Natural killer cell (primary cell): ENCODE measurements at places on chromosomes 1 and 21.
A peak's percentile ranks its signal among the peaks of the same experiment; 100 is the strongest.

DNA sequence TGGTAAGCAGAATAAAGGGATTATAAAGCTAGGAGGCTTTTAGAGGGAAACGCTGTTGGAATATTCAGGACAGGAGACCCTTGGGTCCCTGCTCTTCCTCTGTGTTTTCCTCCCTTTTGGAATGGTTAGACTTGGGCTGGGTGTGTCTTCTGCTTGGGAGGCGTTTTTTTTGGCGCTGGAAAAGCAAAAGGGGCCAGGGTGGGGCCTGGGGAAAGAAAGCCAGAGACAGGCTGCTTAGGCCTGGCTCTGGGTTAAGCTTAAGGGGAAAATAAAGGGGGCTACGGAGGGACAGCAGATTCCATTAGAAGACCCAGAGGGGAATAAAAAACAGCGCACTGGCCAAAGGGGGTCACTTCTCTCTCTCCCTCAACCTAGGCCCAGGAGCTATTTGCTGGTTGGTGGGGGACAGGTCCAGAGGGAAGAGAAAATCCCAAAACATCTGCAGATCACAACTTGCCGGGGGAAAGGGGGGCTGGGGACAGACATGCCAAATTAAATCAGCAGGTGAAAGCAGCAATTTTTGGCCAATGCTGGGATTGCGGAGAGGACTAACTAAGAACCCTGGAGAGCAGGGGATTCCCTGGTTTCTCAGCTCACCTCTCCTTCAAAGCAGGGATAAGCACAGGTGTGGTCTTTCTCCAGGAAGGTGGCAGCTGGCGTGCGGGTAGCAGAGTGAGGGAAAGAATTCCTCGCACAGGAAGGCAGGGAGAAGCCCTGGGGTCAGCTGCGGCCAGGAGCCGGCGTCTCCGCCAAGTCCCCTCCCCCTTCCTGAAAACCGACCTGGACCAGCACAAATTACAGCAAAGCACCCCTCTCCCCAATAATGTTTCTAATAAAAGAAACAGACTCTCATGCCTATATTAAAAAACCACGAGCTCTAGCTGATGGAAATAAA is 82.2 kb upstream of the AK4 start:
- no peak for DNase-seq

DNA sequence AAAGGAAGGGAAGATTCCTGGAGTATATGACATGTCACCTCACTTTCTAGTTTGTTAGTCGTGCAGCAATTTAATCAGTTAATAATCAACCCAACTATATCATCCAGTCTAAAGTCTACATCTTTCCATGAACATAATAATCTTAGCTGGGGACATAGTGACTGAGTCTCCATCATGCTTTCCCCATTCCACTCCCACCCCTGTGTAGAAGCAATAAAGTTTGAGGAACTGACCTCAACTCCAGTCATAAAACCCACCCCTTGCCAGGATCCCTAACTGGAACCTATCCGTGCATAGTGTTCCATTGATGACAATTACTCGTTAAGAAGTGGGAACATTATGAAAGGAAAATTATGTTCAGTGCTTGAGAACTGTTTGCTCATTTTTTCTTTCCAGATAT is 48.9 kb upstream of the MROH9 start:
- no peak for DNase-seq

DNA sequence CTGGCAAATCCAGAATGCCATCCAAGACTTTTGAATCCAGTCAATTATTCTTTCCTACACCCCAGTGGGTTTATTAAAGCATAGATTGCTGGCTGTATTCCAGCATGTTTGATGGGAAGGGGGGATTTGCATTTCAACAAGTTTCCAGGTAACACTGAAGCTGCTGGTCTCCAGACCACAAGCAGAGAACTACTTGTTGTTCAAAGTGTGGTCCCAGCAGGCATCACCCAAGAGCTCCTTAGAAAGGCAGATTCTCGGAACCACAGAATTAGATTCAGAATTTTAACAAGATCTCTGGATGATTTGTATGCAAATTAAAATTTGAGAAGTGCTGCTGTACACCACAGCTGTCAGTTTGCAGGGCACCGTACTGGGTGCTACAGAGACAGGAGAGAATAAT is 216.3 kb upstream of the FAM78B start:
- DNase-seq, result no peak

GRCh38 chr1:85274969-85275453 is 1.4 kb downstream of the BCL10 start:
- no peak for DNase-seq

DNA sequence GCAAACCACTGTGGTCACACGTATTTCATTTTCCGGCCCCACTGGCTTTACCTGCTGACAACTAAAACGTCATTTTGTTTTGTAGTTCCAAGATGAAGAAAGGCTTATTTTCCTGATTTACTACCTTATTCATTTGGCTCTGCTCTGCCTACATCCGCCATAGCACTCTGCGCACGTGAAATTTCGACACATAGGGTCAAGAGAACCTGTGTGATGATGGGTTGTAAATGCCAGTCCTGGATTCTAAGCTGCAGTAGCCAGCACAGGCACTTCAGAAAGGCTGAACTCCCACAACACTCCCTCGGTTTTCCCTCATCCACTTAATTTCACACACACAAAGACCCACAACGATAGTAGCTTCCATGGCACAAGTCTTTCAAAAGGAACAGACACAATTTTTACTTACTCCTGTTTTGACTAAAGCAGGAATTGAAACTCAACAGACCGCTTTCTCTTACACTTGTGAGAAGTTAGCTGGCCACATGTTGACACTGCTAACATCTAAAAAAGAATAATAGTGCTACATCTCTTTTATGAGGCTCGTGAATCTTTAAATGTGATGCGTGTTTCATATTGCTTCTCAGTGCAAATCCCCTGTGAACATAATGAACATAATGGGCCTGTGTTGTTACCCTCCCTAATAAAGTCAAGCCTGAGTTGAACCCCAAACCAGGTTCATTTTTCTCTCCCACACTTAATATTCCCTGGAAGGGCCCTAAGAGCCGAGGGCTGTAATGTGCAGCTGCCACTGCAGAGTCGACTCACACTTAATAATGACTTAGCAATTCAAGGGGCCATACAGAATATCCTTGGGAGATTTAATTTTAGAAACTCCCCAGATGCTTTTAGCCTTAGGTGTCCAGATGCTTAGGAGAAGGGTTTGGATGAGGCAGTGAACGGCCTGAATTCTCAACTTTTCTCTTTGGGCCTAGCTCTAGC is 1.5 kb upstream of the RUNX1 start:
- no peak for DNase-seq

GRCh38 chr1:157844089-157844830 is 2.7 kb upstream of the CD5L start:
- no peak for DNase-seq

DNA sequence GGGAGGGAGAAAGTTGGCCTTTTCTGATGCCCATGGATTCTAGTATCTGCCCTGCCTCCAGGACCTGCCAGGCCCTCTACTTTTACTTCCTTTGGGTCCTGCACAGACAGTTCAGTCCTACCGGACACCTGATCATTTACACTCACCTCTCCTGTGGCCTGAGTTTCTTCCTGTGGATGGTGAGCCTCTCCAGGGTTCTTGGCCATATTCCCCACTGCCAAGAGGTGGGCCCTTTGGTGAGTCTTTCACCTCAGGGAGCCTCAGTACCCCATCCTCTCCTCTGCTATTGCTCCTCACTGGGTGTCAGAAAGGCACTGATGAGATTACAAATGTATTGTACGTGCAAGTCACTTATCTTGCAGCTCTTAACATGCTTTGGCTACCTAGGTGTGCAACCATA is 81.4 kb upstream of the ETV3 start:
- DNase-seq, result no peak

DNA sequence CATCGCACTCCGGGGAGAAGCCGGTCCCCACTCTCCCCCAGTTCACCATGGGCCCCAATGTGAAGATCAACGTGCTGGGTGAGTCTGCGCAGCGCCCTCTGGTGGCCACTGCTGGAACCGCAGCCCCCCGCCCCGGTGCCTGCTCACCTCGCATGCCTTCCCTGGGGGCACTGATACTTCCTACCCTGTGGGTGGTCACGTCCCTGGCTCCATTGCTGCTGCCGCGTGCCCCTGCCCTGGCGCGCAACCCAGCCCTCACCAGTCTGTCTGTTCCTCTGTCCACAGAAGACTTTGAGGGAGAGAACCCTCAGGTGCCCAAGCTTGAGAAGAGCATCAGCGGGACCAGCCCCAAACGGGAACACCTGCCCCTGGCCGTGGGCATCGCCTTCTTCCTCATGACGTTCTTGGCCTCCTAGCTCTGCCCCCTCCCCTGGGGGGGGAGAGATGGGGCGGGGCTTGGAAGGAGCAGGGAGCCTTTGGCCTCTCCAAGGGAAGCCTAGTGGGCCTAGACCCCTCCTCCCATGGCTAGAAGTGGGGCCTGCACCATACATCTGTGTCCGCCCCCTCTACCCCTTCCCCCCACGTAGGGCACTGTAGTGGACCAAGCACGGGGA is 7.6 kb downstream of the EFNA3 start:
- peak; percentile 89 for DNase-seq

GRCh38 chr1:53377438-53377841 is 49.6 kb upstream of the LRP8 start:
- DNase-seq, result no peak

- DNase-seq, result no peak
Measured at GRCh38 chr1:214008347-214008746, 20.6 kb downstream of the PROX1 start.
